ENCODE measurements at places on chromosomes 2 and 18. TPM values are rescaled to one million over a fixed set of nuclear protein-coding genes. Genes with fewer than 3 reads are reported as not detected.

The IL18R1 gene
- total RNA-seq: 3.3 TPM

The PTPRN gene
- not detected for total RNA-seq

The HRH4 gene
- not detected for total RNA-seq

The COLEC12 gene
- total RNA-seq: 2.1 TPM

The GPR35 gene
- total RNA-seq: 1.4 TPM
